ENCODE measurements at places on chromosomes 5 and 9. TPM values are rescaled to one million over a fixed set of nuclear protein-coding genes. Genes with fewer than 3 reads are reported as not detected.

The BTNL9 gene
- total RNA-seq: 0.24 TPM

GRCh38 chr9:134239939-134240338 lies 75.6 kb upstream of the RNU6ATAC start:
- no peak for DNase-seq

DNA sequence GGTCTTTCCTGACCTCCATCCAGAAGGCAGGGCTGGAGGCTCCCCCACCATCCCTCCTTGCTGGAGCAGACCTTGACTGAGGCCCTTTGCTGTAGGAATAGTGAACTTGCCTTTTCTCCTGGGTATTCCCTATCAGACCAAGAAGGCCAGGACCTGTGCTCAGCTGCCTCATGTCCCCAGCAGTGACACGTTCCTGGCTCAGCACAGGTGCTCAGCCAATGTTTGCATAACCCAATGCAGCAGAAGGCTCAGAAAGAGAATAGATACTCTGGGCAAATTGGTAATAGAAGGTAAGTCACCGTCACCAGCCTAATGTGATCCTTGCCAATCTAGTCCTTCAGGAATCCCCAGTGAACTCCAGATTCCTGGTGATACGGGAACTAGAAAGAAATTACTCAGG lies 96.4 kb downstream of the ACTL7B start:
- DNase-seq: no peak

The TAF11L5 gene
- total RNA-seq: not detected
